ENCODE measurements at places on chromosomes 12 and 14. TPM values are rescaled to one million over a fixed set of nuclear protein-coding genes. Genes with fewer than 3 reads are reported as not detected.

- DNase-seq = no peak
These were observed 61.5 kb downstream of the SLC2A13 start for GRCh38 chr12:40044396-40044795.

DNA sequence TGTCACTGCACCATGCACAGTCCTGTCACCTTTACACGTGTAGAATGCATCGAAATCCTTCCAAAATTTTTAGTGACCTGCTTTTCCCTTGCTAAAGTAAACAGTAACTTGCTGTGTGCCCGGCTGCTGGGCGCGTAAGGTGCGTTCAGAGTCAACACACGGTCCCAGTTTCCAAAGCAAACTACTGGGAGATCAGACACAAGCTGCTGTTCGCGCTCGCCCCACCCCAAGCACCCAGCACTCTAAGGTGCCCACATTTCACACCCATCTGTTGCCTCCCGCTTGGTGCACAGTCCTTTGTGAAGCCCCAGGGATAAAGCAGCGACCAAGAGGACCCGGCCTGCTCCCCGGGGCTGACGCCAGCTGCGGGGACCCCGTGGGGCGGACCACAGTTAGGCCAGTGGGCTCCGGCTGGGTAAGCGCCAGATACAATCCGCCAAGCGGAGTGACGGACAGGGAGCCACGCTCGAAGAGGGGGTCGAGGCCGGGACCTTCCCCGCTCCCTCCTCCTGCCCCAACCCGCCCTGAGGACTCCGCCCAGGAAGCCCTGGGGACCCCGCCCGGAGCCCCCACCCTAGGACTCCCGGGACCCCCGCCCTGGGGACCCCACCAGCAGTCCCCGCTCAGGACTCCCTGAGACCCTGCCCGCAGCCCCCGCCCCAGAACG is 633 bp downstream of the STX2 start:
- DNase-seq = peak; percentile 59

DNA sequence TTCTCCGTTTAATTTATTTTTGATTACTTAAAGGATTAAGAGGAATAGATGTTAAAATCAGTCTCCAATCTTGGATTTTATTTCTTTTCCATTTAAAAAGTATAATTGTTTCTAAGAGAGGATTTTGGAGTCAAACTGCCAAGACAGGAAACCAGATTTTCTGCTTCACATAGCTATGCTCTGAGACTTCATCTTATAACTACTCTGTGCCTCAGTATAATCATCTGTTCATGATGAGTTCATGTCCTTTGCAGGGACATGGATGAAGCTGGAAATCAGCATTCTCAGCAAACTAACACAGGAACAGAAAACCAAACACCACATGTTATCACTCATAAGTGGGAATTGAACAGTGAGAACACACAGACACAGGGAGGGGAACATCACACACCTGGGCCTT is 9.0 kb upstream of the TAS2R31 start:
- no peak for DNase-seq

DNA sequence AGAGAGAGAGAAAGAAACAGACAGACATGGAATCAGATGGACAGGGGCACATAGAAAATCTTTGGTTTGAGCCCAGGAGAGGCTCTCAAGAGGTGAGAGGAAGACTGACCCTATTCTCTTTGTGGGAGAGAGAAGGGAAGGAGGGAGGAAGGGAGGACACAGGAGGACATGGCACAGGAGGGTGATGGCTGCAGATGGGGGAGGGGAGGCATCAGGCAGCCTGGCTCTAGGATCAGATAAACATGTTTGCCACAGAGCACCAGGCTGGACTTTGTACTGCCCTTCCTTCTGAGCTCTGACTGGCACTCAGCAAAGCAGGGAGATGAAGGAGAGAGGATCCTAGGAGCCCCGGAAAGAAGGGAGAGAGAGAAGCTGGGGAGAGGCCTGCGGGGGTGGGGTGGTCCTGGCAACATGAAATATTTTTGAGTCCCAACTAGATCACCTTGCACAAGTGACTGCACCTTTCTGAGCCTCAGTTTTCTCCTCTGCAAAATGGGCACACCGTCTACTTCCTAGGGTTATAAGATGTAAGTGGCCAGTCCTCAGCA is 6.1 kb downstream of the HNF1A start:
- peak; percentile 86 for DNase-seq

- DNase-seq = no peak
These were observed 734.9 kb upstream of the USP15 start for GRCh38 chr12:61525331-61525730.

DNA sequence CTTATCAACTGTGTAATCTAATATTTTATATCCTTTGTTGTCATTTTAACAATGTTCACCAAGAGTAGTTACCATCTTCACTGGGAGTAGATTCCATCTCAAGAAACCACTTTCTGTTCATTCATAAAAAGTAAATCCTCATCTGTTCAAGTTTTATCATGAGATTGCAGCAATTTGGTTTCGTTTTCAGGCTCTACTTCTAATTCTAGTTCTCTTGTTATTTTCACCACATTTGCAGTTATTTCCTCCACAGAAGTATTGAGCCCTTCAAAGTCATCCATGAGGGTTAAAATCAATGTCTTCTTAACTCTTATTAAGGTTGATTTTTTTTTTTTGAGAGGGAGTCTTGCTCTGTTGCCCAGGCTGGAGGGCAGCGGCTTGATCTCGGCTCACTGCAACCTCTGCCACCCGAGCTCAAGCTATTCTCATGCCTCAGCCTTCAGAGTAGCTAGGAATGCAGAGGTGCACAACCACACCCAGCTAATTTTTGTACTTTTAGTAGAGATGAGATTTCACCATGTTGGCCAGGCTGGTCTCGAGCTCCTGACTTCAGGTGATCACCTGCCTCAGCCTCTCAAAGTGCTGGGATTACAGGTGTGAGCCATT is 276.6 kb downstream of the ACSS3 start:
- DNase-seq = no peak

DNA sequence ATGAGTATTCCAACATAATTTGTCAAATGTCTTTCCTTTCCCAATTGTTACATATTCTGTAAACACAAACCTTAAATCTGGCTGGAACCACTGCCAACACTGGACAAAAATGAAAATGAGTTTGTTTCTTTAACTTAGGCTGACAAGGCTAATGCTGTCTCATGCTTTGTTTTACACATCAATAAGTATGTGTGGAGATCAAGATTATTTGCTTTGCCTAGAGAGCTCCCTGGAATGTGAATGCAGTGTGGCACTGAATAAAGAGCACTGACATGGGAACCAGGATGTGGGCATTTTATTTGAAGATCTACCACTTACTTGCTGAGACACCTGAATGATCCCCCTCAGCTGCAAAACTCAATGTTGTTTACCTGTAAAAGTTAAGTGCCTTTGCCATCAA is 61.7 kb downstream of the RALGAPA1 start:
- peak; percentile 39 for DNase-seq

- peak; percentile 70 for DNase-seq
These were observed 4.6 kb downstream of the FBRSL1 start for GRCh38 chr12:132494294-132495164.

DNA sequence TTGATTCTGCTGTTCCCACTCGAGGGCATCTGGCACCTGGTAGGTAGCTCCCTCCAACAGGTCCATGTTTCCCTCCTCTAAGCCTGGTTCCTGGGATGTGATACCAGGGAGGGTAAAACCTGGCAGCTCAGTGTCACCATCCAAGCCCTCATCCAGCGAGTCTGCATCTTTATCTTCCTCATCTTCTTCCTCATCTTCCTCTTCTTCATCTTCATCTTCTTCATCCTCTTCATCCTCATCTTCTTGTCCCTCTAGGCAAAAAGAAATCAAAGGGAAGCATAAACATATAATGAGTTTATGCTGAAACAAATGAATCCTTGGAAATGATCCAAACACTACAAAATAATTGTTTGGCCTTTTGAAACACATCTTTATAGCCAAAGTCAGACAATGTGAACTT is 55.3 kb downstream of the ARMH4 start:
- no peak for DNase-seq

GRCh38 chr14:54471641-54472040 is 17.1 kb downstream of the GMFB start:
- no peak for DNase-seq

DNA sequence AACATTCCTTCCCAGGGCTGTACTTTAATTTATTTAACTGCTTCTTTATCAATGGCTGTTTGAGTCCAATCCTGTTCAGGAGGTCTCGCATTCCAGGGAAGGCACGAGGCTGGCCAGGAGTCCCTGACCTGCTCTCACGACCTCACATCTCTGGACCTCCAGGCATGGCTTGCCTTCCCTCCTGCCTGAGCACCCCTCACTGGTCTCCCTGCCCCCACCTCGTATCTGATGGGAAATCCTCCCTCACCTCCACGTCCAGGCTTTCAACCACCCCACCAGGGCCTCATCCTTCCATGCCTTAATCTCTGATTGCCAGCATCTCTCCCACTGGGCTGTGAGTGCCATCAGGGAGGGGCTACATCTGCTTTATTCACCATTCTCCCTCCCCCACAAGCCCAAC is 29.0 kb downstream of the PRKAB1 start:
- no peak for DNase-seq

Gene NEDD1
- 81.7 TPM for total RNA-seq

Gene CMKLR1
- total RNA-seq = 2.0 TPM

Gene AACS
- total RNA-seq = 56.5 TPM

Gene TPPP2
- not detected for total RNA-seq

Gene C14orf132
- total RNA-seq = 13.2 TPM

Gene BEGAIN
- not detected for total RNA-seq

Gene CLEC7A
- total RNA-seq = 20.1 TPM

Data from stomach (tissue), 19 donors.